Esophagus muscularis mucosa (tissue), 4 donors: ENCODE measurements at places on chromosomes 4 and X. TPM values are rescaled to one million over a fixed set of nuclear protein-coding genes. Genes with fewer than 3 reads are reported as not detected.

DNA sequence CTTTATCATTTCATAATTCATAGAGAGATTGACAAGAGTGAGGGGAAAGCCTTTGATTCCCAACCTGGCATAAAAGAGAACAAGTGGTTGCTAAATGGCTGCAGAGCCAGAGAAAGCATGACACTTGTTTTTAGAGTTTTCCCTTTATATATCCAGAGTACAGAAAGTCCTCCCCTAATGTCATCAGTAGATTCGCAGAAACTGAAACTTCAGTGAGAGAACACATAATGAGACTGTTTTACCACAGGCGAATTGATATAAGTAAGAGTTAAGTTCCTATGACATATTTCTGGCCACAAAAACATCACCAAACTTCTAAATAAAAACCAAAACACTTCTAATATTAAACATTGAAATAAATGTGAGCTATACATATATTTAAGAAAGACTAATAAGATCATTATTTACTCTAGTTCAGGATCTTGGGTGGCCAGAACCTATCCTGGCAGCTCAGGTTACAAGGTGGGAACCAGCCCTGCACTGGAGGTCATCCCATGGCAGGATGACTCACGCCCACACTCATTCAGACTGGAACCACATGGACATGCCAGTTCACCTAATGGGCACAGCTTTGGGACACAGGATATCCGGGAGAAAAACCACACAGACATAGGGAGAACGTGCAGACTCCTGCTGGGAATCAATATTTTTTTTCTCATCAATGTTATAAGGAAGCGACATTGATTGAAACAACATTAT is 35.5 kb downstream of the NWD2 start:
- H3K36me3 ChIP-seq = no peaks in the 10 kb centered on the region
- H3K27ac ChIP-seq = no peak overlapping the region
- no peaks in the 10 kb centered on the region for H3K27me3 ChIP-seq

KIAA1210 gene
- not detected for total RNA-seq

- no peak for DNase-seq
- H3K4me3 ChIP-seq = no peak overlapping the region
- H3K36me3 ChIP-seq = no peaks in the 10 kb centered on the region
- H3K27me3 ChIP-seq = no peaks in the 10 kb centered on the region
- H3K4me1 ChIP-seq = no peaks in the 10 kb centered on the region
- H3K27ac ChIP-seq = no peak overlapping the region
Observed at GRCh38 chr4:89657931-89658700, 178.8 kb downstream of the SNCA start.

GAGE13 gene
- not detected for total RNA-seq

DNA sequence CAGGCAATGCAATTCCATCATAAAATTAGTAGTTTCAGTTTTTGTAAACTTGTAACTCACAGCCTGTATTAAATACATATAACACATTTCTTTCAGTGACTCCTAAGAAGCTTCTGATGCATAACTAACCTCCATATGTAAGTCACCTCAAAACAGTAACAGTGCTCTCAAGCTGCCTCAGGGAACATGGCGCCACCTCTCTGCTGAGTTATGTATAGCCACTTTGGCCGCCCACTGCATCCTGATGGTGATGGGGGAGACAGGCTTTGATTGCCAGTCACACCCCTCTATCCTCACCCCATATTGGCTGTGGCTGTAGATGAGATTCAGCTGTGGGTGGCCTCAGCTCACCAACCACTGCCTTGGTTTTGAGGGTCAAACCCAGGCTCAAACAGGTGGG is 54.3 kb downstream of the LRBA start:
- H3K27me3 ChIP-seq = no peaks in the 10 kb centered on the region
- H3K4me1 ChIP-seq = peaks cover 7% of the 10 kb centered on the region
- no peak overlapping the region for H3K27ac ChIP-seq
- H3K36me3 ChIP-seq = no peaks in the 10 kb centered on the region
- no peak overlapping the region for H3K4me3 ChIP-seq
- no peak for DNase-seq

DNA sequence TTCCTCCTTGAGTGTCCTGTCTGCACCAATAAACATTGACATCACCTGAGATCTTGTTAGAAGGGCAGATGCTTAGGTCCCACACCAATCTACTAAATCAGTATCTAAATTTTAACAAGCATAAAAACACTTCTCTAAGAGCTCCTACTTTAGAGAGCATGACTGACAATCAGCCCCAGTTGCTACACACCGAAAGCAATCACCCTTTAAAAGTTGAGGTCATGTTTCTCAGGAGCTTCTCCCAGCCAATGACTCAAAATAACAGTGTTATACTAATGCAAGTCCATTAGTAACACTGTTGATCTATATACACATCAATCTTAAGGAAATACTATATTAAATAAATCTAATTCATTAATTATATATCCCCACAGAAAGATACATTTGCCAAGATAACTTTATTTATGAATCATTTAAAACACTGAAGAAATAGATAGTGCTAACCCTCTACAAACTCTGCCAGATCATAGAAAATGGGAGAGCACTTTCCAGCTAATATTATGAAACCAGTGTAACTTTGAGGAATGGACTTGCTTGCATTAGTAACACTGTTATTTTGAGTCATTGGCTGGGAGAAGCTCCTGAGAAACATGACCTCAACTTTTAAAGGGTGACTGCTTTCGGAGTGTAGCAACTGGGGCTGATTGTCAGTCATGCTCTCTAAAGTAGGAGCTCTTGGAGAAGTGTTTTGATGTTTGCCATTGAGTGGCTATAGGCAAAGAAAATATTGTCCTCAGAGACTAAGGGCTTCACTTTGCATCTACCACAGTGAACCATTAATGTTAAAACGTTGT is 109.8 kb upstream of the HDX start:
- no peak for DNase-seq
- H3K4me3 ChIP-seq = no peak overlapping the region
- H3K36me3 ChIP-seq = no peaks in the 10 kb centered on the region
- no peaks in the 10 kb centered on the region for H3K4me1 ChIP-seq
